Trophoblast cell (in vitro differentiated cells and primary cell): ENCODE measurements at places on chromosomes 16 and 17.

- DNase-seq = no peak
Measured at GRCh38 chr16:12811441-12812383, 8.0 kb upstream of the CPPED1 start.

GRCh38 chr17:33596899-33597298, 303.8 kb upstream of the ASIC2 start:
- DNase-seq = no peak

DNA sequence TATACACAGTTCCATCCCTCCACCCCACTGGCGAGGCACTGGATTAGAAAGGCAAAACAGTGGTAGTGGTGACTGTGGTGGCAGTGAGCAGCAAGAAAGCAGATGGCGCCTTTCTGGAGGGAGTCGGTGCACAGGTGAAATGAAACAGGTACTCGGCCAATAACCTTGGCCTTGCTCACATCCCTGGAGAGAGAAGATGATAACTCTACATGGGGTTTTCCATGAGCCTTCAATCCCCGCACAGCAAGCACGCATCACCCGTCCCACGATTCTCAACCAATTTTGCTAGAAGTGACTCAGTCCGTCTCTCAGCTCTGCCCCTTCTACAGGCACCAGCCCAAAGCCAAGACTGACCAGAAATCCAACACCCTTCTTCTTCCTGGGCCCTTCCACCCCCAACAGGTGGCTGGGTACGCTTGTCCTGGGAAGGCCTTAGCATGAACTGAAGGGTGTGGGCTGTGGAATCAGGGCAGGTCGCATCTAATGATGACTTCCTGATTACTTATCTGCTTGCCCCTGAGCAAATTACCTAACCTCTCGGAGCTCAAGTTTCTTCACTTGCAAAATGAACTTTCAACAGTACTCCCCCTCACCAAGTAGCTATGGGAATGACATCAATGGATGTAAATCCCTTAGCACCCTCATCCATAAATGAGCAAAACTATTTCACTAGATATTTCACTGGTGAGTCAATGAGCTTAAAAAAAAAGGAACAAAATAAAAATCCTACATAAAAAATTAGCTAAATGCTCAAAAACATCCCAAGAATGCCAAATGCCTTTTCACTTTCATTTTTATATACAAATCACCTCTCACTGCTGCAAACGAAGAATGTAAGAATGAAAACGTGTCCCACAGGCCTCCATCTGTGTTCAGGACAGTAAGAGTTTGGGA, 18.0 kb downstream of the XPO6 start:
- DNase-seq = peak; percentile 94

- DNase-seq = no peak
Measured at GRCh38 chr17:78335209-78335608, 24.7 kb downstream of the SOCS3 start.

DNA sequence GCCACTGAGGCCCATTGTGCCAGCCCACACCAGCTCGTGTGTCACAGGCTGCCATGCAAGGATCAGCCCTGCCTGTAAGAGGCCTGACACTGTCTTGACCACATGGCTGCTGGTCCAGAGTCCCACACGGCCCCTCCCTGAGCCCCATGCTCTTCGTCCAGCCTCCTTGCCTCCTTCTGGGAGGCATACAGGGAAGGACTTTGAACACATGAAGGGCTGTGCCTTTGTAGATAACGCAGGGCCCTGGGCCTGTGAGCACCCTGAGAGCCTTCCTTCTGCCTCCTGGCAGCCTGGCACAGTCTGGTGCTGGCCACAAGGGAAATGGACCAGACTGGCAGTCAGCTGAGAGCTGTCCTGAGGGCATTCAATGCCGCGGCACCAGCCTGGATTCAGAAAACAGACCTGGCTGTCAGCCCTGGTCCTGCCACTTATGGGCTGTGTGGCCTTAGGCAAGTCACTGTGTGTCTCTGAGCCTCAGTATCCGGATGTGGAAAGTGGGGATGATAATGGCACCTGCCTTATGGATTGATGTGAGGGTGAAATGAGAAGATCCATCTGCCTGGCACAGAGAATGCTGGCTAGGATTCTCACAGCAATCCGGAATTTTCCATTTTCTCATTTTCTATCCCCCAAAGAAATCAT, 19.2 kb upstream of the SPNS2 start:
- DNase-seq = no peak
